Stimulated activated CD4-positive, alpha-beta T cell treated with anti-CD3 and anti-CD28 coated beads, Interleukin-4, amount 100 ng/mL, for 1 hour (primary cell): ENCODE measurements at places on chromosomes 1 and 21.

DNA sequence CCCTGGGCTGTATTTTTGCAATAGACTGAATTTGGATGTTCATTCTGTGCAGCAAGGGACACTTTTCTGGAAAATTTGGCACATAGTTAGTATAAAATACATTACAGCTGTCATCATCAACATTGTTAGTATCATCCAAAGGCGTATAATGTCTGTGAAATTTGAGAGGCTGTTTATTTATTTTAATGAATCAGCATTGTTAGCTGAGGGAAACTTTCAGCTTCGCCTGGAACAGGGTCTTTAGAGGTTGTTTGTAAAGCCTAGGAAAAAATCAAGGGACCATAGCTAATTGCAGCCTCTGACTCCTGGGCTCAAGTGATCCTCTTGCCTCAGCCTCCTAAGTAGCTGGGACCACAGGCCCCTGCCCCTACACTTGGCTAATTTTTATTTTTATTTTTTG, 106.8 kb upstream of the USP24 start:
- DNase-seq: no peak

- no peak for DNase-seq
These were observed 63.1 kb upstream of the TNFSF4 start for GRCh38 chr1:173270243-173270642.

GRCh38 chr1:153277852-153278251, 18.4 kb downstream of the LORICRIN start:
- DNase-seq: peak; percentile 49

DNA sequence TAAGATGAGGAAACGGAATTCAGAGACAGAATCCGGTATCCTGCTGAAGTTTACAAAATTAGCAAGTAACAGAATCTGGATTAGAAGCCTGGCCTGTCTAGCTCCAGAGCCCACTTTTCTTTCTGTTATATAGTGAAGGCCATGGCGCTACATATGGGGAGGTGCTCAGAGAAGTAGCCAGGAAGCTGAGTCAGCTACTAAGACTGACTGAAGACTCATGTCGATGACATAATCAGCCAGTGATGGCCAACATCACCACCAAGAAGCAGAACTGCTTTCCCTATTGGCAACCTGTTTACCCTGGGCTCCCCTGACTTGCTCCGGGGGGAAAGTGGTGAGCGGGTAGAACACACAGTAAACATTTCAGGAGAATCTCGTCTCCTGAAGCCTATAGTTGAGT, 18.8 kb downstream of the LRRC52 start:
- DNase-seq: no peak

GRCh38 chr1:213399695-213400094, 348.7 kb downstream of the RPS6KC1 start:
- DNase-seq: no peak

GRCh38 chr1:154838988-154839387, 31.1 kb downstream of the KCNN3 start:
- no peak for DNase-seq

DNA sequence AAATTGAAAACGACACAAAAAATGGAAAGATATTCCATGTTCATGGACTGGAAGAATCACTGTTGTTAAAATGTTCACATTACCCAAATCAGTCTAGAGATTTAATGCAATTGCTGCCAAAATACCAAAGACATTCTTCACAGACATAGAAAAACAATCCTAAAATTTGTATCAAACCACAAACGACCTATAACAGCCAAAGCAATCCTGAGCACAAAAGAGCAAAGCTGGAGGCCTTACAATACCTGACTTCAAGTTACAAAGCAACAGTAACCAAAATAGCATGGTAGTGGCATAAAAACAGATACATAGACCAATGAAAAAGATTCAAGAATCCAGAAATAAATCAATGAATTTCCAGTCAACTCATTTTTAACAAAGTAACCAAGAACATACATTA, 1077.3 kb downstream of the KCNT2 start:
- DNase-seq: no peak

GRCh38 chr1:7827126-7827955, 25.5 kb downstream of the UTS2 start:
- DNase-seq: peak; percentile 45

- DNase-seq: no peak
These were observed at the start of gene TSPEAR for GRCh38 chr21:44711327-44712202. TSS of gene TSPEAR (minus strand) at chr21:44711572. CDS start at chr21:44711514, 58 bp downstream.

GRCh38 chr1:41741244-41741643, 177.5 kb downstream of the HIVEP3 start:
- peak; percentile 62 for DNase-seq

GRCh38 chr1:17293681-17294425, 14.1 kb upstream of the PADI4 start:
- DNase-seq: no peak

- DNase-seq: no peak
These were observed 98.4 kb upstream of the LYPLAL1 start for GRCh38 chr1:219075121-219075879.

DNA sequence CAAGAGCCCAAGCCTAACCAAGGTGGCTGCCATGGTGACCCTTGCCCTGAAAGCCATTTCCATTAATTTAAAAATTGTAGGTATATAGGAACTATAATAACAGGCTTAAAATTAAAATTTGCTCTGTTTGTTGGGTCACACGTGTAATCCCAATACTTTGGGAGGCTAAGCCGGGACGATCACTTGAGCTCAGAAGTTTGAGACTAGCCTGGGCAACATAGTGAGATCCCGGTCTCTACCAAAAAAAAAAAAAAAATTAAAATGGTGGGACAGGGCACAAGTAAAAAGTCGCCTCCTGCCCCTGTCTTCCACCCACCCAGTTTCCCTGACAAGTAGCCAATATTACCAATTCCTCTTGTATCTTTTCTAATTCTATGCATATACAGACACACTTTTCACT, 6.6 kb downstream of the CAPZA1 start:
- DNase-seq: no peak

- DNase-seq: peak; percentile 85
These were observed 39.4 kb downstream of the ABCG1 start for GRCh38 chr21:42258150-42258884.

- no peak for DNase-seq
These were observed 1.3 kb downstream of the NTNG1 start for GRCh38 chr1:107142140-107142542.

- no peak for DNase-seq
These were observed 11.7 kb downstream of the KIF26B start for GRCh38 chr1:245166471-245166885.

- no peak for DNase-seq
These were observed 30.8 kb downstream of the FH start for GRCh38 chr1:241488739-241489138.

- DNase-seq: no peak
These were observed 9.6 kb downstream of the TRIM11 start for GRCh38 chr1:228396770-228397662.

- peak; percentile 76 for DNase-seq
These were observed 35.2 kb downstream of the URB2 start for GRCh38 chr1:229661022-229661877.

- no peak for DNase-seq
These were observed 71.3 kb upstream of the CNTN2 start for GRCh38 chr1:204971517-204972336.

DNA sequence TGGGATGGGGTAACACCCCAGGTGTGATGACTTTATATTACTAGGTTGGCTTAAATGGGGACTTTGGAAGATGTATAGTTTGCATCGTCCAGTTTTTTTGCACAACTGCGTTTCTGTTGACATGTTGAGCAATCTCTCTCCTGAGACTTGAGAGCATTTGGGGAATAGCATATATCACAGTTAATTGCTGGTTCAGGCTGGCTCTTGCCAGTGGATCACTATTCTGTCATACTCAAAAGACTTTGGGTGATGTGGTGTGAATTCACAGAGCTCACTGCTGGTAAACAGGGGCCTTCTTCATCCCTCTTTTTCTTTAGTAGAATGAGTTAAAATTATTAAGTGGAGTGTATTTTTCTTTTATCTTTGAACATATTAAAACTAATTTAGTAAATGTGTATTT, 44.3 kb downstream of the LHX9 start:
- DNase-seq: no peak

GRCh38 chr1:174391716-174392115, 56.0 kb upstream of the GPR52 start:
- no peak for DNase-seq

GRCh38 chr1:64397541-64397940, 72.4 kb upstream of the CACHD1 start:
- no peak for DNase-seq

GRCh38 chr1:9369964-9370788, 77.5 kb downstream of the SPSB1 start:
- no peak for DNase-seq

DNA sequence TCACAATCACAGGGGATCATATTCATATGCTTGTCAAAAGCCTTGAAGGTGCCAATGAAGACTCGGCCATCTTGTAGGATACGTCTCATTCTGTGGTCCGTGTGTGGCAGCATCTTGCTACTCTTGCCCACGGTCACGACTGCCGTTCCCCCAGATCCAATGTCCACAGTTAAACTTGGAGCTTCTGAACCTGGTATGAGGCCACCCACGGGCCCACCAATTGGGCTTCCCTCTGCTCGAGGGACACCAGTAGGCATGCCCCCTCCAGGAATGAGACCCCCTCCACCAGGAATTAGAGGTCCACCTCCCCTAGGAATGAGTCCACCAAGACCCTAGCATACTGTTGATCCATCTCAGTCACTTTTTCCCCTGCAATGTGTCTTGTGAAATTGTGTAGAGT, 39.6 kb downstream of the MORN1 start:
- DNase-seq: no peak
